ENCODE measurements at places on chromosomes 4 and X.

- DNase-seq = no peak
Observed at GRCh38 chrX:69107231-69107739, 58.0 kb downstream of the PJA1 start.

GRCh38 chr4:150874338-150875226, 140.5 kb downstream of the LRBA start:
- DNase-seq = no peak

DNA sequence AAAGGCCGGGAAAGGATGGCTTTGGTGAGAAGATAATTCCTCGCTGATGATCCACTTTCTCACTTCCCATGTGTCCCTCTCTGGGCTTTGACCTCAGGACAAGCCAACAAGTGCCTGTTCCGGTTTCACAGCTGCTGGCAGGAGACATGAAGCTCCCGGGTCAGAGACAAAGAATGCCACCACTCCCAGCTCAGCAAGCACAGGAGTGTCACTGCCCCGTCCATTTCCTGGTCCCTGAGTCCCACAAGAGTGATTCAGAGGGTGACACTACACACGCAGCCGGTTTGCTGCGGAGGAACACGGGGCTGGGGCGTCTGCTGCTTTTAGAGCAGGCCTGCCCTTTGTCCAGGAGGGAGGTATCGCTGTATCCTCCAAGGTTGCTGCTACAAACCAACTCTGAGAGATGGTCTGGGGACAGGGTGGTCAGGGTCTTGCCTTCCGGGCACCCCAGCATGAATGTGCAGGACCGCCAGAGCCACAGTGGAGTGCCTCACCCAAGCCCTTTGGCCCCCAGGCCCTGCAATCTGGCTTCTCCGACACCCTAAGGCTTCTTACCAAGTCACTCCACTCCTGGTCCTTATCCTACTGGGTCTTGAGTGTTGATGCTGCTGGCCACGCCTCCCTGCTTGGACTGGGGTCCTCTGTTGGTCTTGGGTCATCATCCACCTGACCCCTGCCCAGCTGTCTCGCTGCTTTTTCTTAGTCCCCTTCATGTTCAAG, 49.5 kb downstream of the CPZ start:
- DNase-seq = no peak

DNA sequence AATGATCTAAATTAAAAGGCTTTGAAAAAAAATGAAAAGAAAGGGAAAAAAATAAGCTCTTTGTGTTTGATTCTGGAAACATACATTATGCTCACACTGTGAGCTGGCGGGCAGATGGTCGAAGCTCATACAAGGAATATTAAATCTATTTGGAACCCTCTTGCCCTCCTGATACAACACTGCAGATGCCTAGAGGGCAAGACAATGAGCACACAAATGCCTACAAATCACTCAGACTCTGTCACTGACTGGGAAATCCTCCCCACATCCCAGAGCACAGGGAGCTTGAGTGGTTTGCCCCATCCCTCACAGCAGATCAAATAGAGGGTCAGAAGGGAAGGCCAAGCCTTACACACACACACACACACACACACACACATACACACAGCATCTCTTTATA, 320.4 kb downstream of the HNRNPD start:
- no peak for DNase-seq

DNA sequence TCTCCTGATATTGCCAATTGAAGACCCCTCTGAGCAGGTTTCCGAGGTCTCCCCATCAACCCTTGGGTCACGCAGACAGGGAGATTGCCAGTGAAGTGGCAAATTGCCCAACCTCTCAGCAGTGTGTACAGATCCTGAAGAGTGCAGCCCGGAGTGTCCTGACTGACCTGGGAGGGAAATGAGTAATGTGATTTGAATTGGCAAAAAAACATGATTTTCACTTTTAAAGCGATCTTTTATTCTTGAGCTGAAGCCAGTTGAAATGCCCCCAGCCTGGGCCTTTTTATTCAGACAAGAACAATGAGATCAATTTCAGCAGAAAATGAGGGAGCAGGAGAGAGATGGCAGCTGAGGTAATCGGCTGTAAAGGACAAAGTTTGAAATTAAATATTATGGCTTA, 401.8 kb downstream of the RAPGEF2 start:
- no peak for DNase-seq

DNA sequence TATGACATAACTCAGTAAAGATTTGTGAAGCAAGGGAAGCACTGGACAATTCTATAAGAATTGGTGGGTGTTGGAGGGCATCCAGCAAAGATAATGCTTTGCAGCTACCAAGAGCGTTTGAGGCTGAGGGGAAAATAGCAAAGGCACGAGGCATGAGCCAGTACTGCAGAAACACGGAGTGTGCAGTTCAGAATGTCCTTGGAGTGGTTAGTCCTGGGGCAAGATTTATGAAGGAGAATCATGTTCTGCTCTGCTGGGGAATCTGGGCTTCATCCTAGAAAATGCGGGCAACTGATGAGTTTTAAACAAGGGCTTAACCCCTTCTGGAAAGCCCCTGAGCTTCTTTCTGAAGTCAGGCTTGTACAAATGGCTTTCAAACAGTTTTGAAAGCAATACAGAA, 452.5 kb downstream of the IL15 start:
- DNase-seq = no peak

GRCh38 chr4:167452922-167453430, 218.7 kb upstream of the SPOCK3 start:
- DNase-seq = no peak

DNA sequence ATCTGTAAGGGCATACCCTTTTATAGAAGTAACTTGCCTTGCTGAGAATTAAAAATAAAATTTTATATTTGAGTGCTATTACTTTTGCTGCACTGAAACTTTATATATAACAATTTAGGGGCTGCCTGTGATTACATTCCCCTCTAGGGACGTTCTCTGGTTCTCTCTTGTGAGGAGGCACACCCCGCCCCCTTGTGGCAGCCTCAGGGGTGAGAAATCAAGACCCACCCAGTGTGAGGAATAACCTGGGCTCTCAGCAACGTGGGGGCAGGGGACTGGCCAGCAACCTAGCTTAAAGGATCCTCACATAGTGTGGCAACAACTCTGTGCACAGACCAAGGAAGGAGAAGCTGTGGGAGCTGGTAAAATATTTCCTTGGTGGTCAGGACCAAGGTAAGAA, 43.7 kb downstream of the MAGEA9 start:
- DNase-seq = peak; percentile 30

- DNase-seq = no peak
Observed at GRCh38 chrX:96590403-96590802, 94.2 kb upstream of the DIAPH2 start.

DNA sequence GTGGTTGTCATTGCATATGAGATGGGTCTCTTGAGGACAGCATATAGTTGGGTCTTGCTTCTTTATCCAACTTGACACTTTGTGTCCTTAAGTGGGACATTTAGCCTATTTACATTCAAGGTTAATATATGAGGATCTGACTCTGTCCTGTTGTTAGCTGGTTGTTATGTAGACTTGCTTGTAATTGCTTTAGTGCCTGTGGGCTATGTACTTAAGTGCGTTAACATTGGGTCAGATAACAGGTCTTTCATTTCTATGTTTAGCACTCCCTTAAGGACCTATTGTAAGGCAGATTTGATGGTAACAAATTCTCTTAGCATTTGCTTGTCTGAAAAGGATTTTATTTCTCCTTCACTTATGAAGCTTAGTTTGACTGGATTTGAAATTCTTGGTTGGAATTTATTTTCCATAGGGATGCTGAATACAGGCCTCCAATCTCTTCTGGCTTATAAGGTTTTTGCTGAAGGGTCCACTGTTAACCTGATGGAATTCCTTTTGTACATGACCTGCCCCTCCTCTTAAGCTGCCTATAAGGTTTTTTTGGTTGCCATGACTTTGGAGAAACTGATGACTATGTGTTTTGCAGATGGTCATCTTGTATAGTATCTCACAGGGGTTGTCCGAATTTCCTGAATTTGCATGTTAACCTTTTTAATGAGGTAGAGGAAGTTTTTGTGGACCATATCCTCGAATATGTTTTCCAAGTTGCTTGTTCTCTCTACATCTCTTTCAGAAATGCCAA, 162.0 kb downstream of the NKX6-1 start:
- DNase-seq = no peak

DNA sequence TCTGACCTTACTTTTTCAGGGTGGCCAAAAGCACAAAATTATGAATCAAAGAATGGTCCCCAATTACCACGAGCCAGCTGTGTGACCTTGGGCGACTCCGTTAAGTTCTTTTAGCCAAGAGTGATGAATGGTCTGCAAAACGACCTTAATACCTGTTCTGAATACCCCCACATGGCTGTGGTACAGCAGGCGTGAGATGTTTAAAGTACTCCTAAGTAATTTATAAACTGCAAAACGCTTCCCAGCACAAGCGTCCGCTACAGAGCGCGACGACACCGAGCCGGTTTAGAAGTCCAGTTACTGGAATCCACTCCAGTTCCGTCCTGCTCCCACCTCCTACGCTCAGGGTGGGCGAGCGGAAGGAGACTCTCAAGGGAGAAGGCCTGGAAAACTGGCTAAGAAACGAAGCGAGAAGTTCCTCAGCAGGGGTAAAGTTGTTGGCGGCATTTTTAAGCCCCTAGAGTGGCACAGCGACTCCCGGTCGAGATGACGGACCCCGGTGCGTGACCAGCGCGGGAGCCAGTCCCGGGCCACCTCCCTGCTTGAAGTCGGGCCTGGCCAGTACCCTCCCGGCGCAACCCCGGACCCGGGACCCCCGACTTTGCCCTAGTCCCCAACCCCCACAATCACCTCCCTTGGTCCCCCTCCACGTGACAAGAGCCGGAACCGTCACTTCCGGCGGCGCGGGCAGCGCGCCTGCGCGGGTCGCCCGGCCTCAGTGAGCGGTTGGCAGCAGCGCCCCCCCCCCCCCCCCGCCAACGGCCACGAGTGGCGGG, 659 bp upstream of the BMP2K start:
- DNase-seq = peak; percentile 85

GRCh38 chrX:111687305-111687704, 6.3 kb downstream of the ALG13 start:
- no peak for DNase-seq

GRCh38 chrX:23902419-23902818, 5.3 kb downstream of the APOO start:
- peak; percentile 50 for DNase-seq

DNA sequence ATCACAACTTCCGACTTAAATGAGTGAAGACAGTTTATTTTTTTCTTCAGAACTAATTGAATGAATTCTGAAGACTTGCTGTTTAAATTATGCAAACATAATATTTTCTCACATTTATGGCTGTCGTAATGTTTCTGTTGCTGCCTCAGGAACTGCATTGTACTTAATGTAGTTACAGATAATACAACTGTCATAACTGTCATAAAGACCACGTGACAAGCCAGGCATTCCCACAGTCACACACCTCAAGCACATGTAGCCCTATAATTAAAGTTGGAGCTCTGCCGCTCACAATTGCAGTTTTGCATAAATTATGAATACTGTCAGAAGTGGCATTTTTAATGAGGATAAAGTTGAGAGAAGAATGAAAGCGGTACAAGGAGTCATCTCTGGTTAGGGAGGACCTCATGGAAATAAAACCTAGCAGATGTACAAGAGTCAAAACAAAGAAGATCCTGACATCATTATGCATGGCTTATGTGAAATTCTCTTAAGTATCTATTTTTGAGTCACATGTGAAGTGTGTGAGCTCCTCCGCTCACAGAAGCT, 38.5 kb upstream of the GALNTL6 start:
- DNase-seq = no peak

- peak; percentile 6 for DNase-seq
Observed at GRCh38 chr4:101279377-101279871, 67.9 kb downstream of the PPP3CA start.

Data from CD4-positive, alpha-beta T cell treated with Interleukin-4 for 4 hours (primary cell).